ENCODE measurements at places on chromosomes 6 and 20. TPM values are rescaled to one million over a fixed set of nuclear protein-coding genes. Genes with fewer than 3 reads are reported as not detected.

VSX1 gene
- not detected for total RNA-seq

RIMS4 gene
- 0.08 TPM for total RNA-seq

POM121L2 gene
- total RNA-seq = not detected

DNA sequence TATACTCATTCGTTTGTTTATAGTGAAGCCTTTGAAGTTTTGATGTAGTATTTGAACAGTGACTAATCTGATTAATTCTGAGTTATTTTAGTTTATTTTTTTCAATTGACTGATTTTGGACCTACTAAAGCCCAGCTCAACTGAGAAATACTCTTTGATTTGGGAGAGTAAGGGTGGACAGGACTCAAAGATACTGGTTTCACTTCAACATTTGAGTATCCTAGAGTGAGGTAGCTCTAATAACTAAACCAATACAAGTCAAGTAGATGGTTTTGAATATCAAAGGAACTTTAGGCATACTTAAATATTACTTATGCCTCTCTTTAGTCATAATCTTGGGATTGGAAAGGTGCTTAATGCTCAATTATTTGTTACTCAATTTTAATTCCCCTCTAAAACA, 65.6 kb downstream of the ZNF292 start:
- ATAC-seq = no peak

GRCh38 chr20:2756056-2756611, 44.3 kb downstream of the CPXM1 start:
- no peak for ATAC-seq

DNA sequence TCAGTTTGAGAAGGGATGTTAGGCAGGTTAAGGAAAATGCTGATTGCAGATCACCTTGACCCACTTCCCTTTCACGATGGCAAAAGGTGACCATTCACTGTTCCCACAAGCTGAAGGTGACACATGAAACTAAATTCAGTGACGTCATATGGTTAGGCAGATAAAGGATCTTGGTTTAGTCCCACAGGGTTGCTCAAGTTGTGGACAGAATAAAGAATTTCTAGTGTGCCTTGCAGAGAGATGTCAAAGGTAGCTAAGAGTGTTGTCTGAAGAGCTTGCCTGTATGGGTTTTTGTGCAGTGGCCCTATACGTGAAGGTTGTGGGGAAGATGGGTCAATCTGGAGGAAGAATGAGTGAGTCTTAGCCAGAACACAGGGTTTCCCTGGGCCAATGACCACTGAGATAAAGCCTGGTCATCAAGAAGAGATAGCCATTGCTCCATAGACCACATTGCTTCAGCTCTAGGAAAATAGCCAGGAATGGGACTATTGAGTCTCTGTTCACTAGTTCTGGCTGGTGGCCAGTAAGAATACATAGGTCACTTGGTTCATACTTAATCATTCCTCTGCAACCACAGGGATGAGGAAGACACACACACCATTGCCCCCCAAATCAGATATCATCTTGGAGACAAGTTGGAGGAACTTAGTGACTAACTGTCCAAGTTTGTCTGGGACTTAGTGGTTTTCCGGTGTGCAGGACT, 148.5 kb upstream of the ATXN1 start:
- ATAC-seq = no peak

Data from esophagus mucosa (tissue), 1 donor.